Activated T-helper 2 cell treated with anti-CD3 and anti-CD28 coated beads, Interferon-gamma antibody, Interleukin-2, Interleukin-4, amounts not matched to agents 10 μg/mL and 5 μg/mL and 100 μg/mL, durations not matched to agents 14 hours and 24 hours and 36 hours (primary cell): ENCODE measurements at places on chromosomes 13 and 19. TPM values are rescaled to one million over a fixed set of nuclear protein-coding genes. Genes with fewer than 3 reads are reported as not detected.

CD37 gene
- total RNA-seq = 141 TPM in 2 replicates

ZNF274 gene
- total RNA-seq = 18.4 and 19.9 TPM in 2 replicates

ZNF541 gene
- total RNA-seq = 0.09 and 0.46 TPM in 2 replicates

ANGPTL8 gene
- total RNA-seq = not detected in 2 replicates
